ENCODE measurements at places on chromosomes 2 and 18.
A peak's percentile ranks its signal among the peaks of the same experiment; 100 is the strongest.

GRCh38 chr2:43068041-43068533, 158.3 kb downstream of the ZFP36L2 start:
- no peak for DNase-seq

- no peak for DNase-seq
These were observed 6.7 kb upstream of the LRRC30 start for GRCh38 chr18:7224198-7224597.

GRCh38 chr2:167292430-167293171, 404.3 kb downstream of the XIRP2 start:
- peak; percentile 91 for DNase-seq

DNA sequence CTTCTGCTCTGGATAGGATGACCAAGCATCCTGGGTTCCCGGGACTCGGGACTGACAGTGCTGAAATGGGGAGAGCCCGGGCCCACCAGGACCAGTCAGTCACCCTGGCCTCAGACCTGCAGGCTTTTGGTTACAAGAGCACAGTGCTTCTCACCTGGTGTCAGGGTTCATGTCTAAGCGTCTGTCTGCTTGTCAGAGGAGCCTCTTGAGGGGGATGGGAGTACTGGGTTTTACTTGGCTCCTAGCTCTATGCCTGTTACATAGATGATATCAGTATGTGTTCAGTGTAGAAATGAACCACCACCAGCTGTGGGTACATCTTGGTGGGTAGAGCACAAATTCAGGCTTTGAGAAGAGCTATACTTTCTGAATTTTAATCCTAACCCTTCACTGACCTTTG, 29.9 kb downstream of the PCARE start:
- DNase-seq = no peak

GRCh38 chr2:26691161-26691560, 1.4 kb upstream of the KCNK3 start:
- no peak for DNase-seq

DNA sequence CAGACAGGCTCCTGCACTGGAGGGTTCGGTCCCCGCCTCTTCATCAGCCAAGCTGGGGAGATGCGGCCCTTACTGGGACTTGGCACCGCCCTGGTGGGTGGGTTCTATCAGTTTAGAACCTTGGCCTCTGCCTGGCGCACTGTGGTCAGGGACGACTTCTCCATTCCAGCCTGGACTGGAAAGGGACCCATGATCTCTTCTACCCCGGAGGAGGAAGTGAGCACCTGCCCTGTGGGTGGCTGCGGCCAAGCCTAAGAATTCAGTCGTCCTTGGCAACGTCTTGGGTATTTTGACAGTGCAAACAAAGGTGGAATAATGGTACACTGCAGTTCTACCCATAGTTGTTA, 106.9 kb upstream of the CD302 start:
- no peak for DNase-seq

DNA sequence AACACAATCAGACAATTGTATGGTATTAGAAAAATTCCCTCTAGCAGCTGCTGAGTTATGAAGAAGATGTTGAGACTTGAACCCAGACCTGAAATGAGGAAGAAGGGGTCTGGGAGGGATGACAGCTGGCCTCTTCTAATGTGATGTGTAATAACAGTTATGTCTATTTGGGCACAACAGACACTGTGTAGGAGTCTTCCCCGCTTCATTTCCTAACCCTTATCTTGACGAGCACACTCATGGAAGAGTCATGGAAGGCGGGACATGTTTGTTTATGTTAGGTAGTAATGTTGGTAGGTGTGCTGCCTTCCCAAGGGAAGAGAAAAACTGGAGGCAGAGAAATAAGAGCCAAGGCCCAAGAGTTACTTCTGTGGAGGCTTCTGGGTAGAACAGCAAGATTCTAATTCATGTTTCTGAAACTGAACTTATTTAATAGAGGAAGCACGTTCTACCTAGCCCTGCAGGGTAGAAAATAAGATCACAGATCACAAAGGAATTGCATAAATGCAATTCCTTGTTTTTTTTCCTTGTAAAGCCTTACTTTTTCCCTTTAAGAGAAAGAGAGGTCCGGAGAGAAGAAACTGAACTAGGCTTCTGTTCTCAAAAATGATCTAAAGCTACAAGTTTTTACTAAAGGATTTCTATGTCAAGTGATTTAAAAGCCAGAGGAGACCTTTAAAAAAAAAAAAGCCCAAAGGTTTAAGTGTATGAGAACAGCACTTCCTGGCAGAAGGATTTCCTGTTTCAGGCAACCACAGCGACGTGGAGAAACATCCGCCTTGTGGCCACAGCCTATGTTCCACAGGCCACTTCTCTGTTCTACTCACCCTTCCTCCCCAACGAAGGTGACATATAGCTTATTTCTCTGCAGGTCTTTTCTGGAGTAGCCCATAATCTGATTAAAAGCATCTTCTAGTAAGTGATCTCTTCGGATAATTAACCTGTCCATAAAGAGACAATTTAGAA, 68.5 kb upstream of the STK17B start:
- peak; percentile 40 for DNase-seq

- no peak for DNase-seq
These were observed 160.5 kb downstream of the XIRP2 start for GRCh38 chr2:167048829-167049228.

GRCh38 chr2:227971619-227972230, 100.3 kb downstream of the DAW1 start:
- DNase-seq = no peak

GRCh38 chr2:18623782-18624181, 34.4 kb upstream of the NT5C1B start:
- peak; percentile 78 for DNase-seq

DNA sequence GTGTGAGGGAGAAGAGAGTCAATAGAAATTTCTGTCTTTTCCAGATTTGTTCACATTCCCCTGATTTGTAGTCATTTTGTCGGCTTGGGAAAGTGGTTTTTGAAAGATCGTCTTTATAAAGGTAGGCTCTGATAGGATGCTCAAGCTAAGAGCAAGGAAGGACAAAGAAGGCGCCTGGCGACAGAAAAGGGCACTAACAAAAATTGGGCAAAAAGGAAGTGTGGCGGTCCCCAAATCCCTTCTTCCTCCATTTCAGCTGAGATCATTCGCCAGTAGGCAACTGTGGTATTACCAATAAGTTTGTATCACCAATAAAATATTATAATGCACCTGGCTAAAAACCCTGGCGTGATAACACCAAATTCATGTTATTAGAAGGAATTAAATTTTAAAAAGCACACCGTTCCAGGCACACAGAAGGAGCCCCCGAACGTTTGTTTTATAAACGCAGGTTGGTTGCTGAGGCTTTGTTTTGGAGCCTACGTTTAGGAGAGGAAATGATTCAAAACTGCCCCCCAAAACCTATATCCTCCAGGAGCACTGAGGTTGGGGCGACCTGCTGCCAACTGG, 756 bp upstream of the PTPN4 start:
- DNase-seq = no peak

- no peak for DNase-seq
These were observed 709.6 kb downstream of the SOCS6 start for GRCh38 chr18:70998490-70998889.

DNA sequence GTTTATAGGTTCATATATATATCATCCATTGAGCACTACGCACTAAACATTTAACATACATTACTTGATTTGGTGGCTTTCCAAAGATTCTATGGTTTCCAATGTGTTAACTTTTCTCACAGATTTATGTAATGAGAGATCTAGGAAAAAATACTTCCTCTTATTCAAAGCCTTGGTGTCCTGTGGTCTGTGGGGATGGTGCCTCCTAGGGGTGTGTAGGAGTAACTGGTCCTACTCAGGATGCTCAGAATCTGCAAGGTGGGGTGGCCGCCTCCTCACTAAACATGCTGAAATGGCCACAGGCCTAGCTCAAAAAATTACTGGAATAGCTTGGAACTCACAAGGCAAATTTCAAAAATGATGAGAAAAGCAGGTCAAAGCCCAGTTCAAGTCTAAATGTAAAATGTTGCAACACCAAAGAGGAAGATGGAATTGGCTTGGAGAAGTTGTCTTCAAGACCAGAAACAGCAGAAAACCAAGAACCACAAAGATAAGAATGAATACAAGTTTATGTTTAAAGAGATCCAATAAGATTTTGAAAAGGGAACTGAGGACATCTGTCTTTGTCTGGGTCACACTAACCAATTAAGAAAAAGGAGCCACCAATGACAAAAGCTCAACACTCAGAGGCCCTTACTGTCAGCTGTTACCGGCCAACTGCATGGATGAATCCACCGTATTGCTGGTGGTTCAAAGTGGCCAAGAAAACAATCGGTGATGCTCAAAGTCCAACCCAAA, 11.5 kb downstream of the GPR55 start:
- no peak for DNase-seq

DNA sequence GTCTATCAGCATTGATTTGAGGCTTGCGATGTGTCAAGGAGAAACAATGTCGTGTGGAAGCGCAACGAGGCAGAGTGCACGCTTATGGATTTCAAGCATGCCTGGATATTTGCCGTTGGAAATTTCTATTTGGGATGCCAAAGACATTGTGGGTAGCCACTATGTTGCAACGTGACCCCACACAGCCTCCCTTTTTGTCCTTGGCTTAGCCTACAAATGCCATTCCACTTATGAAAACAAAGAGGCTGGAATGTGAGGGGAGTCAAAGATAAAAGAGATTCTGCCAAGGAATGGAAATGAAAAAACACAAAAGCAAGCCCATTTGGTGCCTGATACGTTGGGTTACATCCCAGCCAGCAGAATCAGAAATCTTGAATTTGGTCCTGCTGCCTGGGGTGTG, 721.2 kb downstream of the GALR1 start:
- no peak for DNase-seq

DNA sequence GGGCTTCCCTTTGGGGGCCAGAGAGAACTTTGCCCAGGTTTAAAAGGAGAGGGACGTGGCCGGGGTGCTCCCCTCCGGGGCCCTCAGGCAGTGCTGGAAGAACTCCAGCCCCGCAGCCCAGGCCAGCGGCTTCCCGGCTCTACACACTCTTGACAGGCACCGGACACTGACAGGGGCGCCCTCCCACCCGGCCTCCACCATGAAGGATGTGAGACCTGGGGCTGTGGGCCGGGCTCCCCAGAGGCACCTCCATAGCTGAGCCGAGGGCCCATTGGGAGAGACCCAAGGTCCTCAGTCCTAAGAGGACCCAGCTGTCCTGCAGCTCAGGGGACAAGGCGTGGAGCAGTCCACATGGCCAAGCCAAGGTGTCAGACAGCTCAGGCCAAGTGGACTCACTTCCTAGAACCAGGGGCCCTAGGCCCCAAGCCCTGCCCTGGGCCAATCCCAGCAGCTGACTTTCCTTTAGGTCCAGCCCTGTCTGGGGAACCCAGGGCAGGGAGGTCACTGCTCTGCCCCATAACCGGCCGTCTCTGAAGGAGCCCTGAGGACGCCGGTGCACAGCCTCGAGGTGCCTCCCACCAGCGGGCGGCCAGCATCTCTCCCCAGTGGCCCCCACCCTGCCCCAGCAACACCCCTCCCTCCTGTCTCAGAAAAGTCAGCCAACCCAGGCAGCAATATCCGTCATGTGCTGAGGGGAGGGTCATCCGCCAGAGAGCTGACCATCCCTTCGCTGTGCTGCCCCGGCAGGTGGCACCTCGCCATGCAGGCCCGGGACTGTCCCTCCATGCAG, 51.8 kb downstream of the BIN1 start:
- DNase-seq = no peak

DNA sequence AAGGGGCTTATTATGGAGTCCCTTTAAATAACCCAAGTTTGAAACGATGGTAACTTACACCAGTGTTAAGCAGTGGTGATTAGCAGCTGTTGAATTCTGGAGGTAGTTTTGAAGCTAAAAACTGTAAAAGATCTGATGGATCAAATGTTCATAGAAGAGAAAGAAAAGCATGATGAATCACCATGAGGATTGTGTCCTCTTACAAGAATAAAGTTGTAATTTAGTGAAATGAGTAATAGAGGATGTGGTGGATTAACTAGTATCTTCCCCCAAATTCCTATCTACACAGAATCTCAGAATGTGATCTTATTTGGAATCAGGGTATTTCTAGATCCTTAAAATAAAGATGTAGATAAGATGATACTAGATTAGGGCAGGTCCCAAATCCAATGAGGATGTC, 1138.2 kb upstream of the TMEFF2 start:
- DNase-seq = peak; percentile 62

DNA sequence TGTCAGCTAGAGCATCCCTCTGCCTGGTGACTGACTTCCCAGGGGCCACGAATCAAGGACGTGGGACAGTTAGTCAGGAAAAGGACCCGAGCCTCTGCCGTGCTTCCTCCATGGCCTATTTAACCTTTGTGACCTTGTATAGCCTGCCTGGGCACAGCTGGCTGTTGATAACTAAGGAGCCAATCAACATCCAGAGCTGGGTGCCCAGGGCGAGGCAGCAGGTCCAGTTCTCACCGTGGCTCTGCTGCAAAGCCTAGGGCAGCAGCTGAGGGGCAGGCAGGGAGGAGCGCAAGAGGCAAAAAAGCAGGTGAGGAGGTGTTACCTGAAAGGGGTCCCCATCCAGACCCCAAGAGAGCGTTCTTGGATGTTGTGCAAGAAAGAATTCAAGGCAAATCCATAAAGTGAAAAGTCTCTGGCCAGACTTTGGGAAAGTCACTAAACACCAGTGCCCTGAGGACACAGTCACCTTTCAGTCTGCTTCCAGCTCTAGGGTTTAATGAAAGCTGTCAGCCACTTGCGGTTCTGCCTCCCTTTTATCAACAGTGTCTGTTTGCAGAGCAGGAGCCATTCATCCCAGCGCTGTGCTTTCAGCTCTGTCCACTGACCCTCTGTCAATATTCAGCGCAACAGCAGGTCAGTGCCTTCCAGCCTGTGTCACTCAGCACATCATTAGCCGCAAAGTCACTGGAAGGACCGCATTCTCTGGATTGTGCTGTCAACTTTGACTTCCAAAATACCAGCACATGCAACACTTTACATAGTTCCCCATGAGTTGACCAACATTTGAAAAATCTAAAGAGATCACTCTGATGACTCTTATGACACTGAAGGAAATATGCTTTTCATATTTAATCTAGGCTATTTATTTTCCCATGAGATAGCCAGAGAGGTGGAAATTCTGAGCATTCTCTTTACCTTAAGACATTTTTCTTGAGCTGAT, 38.6 kb upstream of the ASAP2 start:
- DNase-seq = no peak

GRCh38 chr2:60353406-60353800, 200.1 kb downstream of the BCL11A start:
- DNase-seq = no peak
